Activated CD4-positive, alpha-beta T cell treated with anti-CD3 and anti-CD28 coated beads, Interleukin-2, amount 10 ng/mL, durations not matched to agents 7 days and 5 days (primary cell): ENCODE measurements at places on chromosomes 1 and 21. TPM values are rescaled to one million over a fixed set of nuclear protein-coding genes. Genes with fewer than 3 reads are reported as not detected.

DNA sequence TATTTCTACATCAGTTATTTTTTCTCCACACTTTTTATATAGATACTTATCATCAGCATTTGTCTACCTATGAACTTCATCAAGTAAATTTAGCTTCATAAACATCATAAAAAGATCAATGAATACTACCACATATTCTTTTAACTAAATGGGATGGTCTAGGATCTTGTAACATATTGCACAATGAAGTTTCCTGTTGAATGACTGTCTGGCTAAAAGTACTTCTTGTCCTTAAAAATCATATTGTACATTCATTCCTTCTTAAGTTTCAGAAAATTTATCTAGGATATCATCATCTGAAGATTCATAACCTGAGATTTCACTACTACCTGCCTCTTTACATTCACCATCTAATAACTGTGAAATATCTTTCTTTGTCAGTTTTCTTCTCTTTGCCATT, 69.0 kb downstream of the MAGI3 start:
- no peak for DNase-seq

- no peak for DNase-seq
Observed at GRCh38 chr1:66521721-66522365, 12.1 kb upstream of the SGIP1 start.

DNA sequence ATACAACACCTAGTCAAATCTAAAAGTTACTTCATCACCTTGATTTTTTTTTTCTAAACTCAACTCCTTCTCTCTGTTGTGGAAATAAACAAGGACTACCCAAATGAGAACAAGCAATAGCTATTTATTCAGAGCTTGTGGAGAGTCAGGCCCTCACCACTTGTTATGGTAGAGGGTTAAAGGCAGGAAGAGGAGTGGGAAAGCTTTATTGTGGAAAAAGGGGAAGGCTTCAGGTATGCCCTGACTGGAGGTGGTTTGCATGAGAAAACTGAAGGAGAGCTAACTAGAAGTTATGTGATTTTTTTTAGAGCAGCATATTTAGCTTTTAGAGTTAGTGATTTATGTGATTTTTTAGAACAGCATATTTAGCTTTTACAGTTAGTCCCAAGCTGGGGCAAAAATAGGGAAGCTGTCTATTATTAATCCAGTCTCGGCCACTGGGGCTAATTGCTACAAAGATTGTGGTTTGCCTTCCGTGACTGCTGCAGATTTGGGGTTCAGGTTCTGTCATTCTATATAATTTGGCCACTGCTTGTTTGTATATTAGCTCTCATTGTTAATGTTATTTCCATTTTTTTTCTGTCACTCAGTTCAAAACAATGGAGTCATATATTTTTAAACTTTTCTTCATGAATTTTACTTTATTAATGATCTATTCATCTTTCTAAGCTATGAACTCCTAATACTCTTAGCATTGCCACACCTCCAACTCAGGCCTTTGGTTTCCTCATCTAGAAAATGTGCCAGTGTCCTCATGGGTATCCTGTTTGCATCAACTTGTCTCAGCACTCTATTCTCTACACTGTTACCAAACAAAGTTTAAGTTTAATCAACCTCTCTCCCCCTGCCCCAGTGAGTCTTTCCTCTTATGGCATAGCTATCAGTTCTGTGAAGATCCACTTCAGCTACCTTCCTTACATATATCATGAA, 713.0 kb downstream of the BRINP3 start:
- no peak for DNase-seq

DNA sequence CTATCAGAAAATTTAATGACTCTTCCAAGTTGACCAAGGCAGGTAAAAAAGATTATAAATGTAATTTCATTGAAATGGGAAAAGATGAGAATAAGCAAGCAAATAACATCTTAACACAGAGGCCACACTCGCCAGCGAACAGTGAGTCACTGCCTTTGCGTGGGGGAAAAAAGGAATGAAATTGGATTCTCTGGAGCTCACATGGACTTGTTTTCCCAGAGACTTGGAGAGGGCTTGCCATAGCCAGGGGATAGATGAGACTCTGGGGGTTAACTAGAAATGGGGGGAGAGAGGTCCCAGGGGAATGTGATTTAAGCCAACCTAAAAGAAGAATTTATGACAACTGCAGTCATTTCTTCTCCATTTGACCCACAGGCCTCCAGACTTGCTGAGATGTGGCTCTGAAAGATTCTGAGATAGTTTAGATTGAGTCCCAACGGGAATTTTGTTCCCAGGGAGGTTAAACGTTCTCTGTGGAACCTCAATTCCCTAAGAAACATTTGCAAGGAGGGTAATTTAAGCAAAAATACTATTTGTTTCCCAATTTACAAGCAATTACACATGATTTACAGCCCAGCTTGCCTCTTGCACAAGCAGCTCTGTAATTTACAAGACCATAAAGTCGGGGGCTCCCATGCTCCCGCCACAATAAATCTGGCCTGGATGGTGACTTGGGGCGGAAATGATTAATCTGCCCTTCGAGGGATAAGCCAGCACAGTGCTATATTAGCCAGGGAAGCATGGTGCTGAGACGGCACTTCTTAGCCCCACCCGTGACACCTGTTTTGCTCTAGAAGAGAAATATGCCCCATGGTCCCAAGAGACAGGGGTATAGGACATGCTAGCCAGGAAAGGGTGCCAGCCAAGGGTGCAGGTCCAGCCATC, 68.8 kb downstream of the GRIK3 start:
- no peak for DNase-seq

DNA sequence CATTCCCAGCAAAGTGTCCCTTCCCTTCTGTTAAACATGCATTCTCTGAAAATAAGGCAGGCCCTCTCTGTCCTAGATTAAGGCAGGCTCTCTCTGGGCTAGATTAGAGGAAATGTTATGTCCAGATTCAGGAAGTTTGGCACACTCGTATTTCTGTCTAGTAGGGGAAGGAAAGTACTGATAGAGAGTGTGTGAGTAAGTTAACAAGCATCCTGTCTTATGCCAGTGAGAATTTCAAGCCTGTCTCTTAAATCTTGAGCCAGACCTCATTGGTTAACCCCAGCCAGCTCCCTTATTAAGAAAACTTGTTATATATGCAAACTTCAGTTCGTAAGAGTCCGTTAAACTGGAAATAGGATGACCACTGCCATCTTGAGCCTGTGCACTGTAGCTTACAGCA, 31.6 kb downstream of the IGSF5 start:
- no peak for DNase-seq

- no peak for DNase-seq
Observed at GRCh38 chr1:68570871-68571270, 74.0 kb upstream of the DEPDC1 start.

DNA sequence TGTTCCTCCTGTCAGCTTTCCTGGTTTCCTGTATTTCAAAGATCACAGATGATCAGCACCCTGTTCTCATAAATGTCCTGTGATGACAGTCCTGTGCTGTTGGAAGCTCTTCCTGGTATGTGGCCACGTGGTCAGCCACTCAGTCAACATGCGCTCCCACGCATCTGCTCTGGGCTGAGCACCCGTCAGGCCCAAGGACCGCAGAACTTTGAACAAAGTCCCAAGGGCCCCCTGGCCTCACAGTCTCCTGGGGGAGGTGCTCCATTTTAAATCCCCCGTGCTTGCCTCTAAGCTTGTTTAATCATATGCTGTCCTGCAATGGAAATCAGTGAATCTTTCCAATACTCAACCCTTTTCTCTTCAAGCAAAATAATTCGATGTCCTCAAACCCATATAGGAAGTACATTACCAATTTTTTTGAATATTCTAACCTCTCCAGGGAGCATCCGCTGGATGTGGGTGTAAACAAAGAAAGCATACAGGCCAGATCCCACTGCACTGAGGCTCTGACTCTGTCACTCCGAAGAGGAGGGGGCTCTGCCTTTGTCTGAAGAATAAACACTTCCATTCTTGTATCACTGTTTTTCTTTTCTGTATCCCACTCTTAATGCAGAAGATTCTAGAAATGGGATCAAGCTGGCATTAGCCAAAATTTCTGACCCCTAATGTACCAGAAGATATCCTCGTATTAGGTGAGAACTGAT, 250.3 kb downstream of the SDCCAG8 start:
- DNase-seq, result no peak

DNA sequence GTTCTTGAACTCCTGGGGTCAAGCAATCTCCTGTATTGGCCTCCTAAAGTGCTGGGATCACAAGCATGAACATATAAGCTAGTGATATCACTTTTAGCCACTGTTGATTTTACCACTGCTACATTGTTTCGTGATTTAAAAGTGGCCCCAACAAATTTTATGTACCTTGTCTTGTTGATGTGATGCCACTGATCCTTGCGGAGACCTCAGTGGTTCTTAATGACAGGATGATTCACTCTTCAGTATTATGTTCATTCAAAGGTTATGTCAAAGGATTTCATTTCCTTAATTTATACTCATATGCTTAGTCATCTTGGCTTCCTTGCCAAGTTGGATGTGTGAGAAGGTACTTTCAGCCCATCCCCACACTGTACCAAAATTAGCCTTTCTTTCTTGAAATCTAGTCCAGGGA, 12.1 kb downstream of the PRKACB start:
- DNase-seq, result no peak

DNA sequence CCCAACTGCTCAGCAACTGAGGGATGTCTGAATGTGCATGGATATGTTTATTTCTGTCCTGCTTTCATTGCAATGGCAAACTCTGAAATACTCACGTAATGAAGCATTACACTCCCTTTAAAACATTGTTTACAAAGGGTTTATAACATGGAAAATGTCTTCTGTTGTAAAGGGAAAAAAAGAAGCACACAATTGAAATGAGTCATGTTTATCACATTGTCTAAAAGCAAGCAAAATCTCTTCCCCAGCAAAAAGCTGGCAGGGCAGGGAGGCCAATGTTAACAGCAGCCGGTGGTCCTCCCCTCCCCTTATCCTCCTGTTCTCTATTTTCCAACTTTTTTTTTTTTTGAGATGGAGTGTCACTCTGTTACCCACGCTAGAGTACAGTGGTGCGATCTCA, 3.9 kb upstream of the EFNA1 start:
- no peak for DNase-seq

DNA sequence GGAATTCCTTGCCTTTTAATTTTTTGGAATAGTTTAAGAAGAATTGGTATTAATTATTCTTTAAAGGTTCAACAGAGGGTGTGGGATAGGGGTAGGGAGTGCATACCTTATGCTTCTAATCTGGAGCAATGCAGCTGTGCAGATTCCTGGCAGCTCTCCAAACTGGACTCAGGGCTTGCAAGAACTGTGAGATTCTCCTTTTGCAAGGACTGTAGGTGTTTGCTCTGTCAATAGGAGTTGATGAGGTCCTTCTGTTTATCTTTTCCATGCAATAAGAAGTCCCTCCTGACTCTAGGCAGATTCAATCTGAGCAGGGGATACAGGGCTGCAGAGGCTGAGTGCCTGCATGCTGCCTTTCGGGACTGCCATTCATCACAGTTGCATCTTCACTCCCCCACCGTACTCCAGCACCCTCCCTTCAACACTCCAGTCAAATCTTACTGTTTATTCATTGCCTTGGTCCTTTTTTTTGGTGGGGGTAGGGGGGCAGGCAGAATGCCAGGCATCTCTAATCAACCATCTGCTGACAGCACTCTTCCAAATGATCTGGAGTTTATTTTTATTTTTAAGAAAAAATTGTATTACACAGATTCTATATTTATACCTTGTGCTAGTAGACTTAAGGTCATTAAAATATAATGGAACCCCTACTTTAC, 122.3 kb downstream of the DISC1 start:
- DNase-seq, result no peak

DNA sequence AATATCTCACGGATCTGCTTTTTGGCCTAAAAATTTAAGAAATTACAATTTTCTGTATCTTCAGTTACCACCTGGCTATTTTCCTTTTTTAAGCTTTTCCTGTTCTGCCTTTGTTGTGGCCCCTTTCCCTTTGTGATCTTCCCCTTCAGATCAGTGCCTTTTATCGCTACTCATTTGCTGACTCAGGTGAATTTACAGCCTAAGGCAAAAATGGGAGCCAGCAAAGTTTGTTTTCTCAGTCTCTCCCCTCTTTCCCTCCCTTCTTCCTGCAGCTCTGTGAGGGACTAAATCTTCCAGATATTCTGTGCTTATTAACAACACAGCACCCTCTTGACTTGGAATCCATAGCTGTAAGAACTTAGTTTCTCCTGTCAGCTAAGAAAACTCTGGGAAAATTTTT, 5.3 kb upstream of the PRRC2C start:
- DNase-seq, result no peak

DNA sequence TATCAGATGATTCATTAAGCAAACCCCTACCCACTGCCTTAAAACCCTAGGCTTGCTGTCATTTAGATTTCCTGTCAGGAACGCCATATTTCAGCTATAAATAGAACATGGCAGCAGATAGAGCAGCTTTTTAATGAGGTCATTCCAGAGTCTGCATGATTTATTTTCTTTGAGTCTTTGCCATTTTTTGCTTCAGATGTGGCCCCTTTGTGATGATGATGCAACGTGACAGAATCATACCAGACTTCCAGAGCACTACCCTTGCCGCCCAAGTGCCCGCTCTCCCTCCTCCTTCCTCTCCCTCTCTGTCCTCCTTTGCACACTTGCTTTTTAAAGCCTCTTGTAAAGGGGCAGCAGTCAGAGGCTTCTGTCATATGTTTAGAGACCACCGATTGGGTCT, 55.5 kb upstream of the TRIM67 start:
- no peak for DNase-seq

GRCh38 chr1:207051191-207051943, at the start of gene YOD1:
YOD1 (minus strand) TSS chr1:207051208; CDS start chr1:207051030, 178 bp downstream.
- no peak for DNase-seq

DNA sequence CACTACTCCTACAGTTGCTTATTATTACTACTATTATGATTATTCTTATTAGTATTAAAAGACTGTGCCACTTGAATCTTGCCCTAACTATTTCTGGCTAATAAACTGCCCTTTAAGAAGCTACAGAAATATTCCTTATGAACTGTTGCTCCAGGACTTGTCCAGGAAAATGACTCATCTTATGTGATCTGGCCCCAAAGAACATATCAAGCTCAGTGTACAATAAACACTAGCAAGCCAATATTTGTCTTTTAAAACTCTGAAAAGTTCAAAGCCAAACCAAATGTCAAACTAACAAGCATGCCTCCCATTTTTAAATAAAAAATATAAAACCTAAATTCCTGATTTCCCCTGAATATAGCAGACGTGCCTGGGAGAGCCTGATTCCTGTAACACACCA, 88.7 kb upstream of the SIM2 start:
- DNase-seq, result no peak

Gene HLX
- 0.10 TPM for total RNA-seq

Gene SAMD13
- total RNA-seq, result 0.23 TPM

Gene RIPPLY3
- total RNA-seq, result not detected

Gene AK5
- total RNA-seq, result 7.0 TPM

Gene UBXN11
- 48.6 TPM for total RNA-seq

Gene LRRC38
- total RNA-seq, result not detected

Gene SLC25A34
- total RNA-seq, result 2.2 TPM
